ENCODE measurements at places on chromosomes 7 and 10.

- peak; percentile 45 for DNase-seq
Measured at GRCh38 chr7:39589323-39590111, 23.3 kb downstream of the YAE1 start.

GRCh38 chr10:51770709-51771108 is 71.3 kb upstream of the CSTF2T start:
- no peak for DNase-seq

DNA sequence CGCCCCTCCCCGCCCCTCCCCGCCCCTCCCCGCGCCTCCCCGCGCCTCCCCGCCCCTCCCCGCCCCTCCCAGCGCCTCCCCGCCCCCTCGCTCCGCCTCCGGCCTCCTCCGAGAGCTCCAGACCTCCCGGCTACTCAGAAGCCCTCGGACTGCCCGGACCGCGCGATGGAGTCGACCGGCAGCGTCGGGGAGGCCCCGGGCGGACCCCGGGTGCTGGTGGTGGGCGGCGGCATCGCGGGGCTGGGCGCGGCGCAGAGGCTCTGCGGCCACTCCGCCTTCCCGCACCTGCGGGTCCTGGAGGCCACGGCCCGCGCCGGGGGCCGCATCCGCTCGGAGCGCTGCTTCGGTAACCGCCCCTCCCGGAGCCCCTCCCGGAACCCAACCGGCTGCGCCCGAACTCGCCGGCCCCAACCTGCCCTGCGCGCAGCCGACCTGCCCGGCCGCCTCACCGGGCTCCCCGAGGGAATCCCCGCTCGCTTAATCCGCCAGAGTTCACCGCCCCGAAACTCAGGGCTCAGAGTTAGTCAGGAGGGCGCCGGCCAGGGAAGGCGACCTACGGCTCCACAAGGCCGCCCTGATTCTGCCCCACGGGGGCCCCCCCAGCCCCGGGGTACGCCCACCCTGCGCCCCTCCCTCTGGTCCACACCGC is at the start of gene PAOX:
Gene PAOX (plus strand): TSS at position 111 of the 649 bp plus-strand sequence. CDS start 55 bp downstream, at position 166.
- peak; percentile 47 for DNase-seq

GRCh38 chr7:46741938-46742540 is 821.0 kb upstream of the IGFBP3 start:
- DNase-seq: no peak

DNA sequence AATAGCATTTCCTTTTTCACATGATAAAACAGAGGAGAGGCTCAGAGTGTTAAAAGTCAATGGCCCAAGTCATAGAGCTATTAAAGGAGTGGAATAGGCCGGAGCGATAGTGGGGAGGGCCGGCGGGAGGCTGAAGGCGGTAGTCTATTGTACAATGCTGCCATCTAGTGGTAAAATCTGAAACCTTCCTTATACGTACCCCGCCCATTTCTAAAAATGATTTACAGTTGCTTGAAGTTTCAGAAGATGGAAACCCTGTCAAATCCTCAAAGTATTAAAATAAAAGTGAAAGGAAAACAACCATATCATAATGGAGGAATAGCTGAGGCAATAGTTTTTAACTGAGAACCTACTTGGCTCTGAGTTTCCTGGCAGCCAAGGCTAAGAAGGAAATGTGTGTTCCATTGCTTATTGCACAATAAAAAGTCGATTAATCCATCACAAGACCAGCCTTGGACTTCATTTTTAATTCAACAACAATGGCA is 209.1 kb downstream of the CCSER2 start:
- no peak for DNase-seq

DNA sequence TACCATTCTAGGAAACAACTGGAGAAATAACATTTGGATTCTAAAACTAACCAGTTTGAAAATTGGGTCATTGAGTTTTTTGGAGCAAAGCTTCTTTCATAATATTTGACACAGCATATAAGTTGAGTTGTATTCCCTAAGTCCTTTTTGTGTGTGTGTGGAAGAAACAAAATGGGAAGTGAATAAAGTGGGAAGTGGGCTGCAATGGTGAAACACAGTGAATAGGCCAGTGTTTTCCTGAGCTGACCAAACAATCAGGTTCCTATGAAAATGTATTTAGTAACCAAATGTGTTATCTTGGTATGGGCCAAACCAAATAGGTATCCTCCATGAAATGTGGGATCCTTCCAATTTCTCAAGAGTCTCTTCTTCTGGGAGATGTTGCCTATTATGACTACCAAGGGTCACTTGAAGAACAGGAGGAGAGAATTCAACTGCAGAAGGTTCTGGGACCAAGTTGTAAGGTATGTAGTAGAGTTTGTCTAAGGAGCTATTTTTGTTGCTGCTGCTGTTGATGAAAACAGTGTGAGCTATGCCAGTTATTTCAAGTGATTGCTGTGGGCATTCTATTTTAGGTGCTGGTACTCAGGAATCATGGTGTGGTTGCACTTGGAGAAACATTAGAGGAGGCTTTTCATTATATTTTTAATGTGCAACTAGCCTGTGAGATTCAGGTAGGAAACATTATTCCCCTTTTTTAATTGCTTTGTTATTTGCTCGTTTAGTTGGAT is 88.3 kb upstream of the MXI1 start:
- DNase-seq: no peak

DNA sequence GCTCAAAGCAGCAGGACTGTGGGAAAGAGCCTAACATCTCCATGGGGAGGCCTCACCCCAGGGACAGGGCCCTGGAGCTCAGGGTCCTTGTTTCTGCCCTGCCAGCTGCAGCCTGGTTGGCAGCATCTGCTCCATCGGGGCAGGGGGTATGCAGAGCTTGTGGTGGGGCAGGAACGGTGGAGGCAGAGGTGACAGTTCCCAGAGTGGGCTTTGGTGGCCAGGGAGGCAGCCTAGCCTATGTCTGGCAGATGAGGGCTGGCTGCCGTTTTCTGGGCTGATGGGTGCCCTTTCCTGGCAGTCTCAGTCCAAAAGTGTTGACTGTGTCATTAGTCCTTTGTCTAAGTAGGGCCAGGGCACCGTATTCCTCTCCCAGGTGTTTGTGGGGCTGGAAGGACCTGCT is 12.2 kb upstream of the AHCYL2 start:
- no peak for DNase-seq

DNA sequence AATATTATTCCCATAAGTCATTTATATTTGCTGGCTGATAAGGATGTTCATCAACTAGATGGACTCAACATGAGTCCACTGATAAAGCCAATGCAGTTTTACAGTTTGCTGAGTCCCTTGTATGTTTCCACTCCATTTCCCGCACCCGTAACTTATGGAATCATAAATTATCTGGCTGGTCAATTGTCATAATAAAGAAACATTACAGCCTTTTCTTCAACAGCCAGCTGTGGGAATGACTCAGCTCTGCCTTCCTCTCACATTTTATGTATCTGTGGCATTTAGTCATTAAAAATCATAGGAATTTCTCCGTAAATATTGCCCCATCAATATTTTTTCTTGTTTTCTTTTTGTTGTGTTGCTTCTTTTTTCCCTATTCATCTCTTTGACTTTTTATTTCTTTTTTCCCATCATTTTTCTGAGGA is 22.3 kb upstream of the TMEM26 start:
- no peak for DNase-seq

DNA sequence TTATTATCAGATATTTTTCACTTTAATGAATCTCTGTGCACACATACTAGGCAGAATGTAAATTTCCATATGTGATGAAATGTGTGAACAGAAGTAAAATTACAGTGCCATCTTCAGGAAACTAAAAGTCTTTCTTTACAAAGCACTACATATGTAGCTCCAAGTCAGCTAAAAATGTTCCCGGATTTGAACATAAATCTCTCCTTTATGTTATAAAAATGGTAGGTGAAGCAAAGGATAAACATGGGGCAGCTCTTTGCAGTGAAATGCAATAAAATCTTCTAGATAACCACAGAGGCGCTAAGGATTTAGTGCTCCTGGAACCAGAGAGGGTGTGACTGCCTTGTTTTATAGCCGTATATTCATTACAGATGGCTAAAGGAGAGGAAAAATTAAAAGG is 104.9 kb upstream of the C7orf33 start:
- no peak for DNase-seq

GRCh38 chr7:157970744-157971143 is 616.9 kb downstream of the PTPRN2 start:
- no peak for DNase-seq

DNA sequence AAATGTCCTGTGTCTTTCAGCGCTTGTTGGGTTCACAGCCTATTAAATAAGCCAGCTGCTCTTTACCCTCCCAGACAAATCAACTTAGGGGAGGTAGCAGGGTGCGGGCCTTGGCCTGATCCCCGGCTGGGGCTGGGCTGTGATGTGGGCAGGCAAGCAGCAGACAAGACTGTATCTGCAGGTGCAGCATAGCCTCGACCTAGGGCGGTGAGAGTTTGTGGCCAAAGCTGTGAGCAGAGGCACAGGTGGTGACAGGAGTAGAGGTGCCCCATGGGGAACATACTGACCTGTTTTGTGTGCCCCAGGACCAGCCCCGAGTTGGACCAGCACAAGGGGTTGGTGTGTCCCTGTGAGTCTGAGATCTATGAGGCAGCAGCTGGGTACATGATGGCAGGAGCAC is 885.4 kb downstream of the ZNF37A start:
- no peak for DNase-seq

DNA sequence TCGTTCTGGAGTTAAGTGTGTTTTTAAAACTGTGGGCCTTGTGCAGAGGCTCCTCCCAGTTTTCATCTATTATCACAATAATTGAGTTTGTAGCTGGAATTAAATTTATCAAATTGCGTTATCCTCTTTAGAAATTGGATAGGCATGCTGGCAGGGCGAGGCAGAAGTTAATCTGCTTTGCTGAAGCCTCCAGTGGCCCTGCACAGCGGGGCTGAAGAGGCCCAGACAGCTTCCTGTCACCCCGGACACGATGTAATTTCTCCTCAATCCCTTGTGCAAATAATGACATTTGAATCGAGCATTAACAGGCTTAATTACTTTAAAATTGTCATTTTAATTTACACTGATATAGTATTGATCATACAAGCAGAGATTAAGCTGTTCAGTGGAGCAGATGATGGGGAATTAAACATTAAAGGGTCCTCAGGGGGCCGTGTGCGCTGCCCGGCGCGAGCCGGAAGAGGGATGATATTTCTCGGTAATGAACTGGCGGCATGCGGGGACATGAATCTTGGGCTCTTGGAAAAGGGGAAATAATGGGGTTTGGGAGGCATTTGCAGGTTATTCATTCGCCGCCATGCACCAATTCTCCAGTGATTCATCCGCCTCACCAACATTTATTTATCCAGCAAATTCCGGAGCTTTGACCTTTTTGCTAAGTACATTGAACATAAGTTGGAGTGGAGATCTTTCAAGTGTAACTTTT is 118.5 kb downstream of the NKX6-2 start:
- DNase-seq: no peak

DNA sequence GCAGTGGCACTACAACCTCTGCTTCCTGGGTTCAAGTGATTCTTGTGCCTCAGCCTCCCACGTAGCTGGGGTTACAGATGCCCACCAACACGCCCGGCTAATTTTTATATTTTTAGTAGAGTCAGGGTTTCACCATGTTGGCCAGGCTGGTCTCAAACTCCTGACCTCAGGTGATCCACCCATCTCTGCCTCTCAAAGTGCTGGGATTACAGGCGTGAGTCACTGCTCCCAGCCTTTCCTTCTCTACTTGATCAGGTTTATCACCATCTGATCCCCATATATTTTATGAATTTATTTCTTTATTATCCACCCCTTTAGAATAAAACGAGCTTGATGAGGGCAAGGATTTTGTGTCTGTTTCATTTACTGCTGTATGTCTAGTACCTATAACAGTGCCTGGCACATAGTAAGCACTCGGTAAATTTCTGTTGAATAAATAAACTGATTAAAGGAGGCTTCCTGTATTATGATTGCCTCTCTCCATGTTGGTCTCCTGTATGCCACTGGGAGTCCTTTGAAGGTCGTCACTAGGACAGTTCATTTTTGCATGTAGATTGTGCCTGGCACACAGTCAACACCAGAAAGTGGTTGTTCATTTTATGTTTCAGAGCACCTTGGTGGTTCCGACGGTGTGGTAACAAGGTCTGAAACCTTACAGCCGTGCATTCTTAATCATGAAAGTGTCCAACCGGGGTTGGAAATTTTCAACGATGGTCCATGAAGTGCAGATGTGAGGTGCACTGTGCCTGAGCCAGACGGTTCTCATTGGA is 9.6 kb upstream of the EIF3A start:
- peak; percentile 60 for DNase-seq

DNA sequence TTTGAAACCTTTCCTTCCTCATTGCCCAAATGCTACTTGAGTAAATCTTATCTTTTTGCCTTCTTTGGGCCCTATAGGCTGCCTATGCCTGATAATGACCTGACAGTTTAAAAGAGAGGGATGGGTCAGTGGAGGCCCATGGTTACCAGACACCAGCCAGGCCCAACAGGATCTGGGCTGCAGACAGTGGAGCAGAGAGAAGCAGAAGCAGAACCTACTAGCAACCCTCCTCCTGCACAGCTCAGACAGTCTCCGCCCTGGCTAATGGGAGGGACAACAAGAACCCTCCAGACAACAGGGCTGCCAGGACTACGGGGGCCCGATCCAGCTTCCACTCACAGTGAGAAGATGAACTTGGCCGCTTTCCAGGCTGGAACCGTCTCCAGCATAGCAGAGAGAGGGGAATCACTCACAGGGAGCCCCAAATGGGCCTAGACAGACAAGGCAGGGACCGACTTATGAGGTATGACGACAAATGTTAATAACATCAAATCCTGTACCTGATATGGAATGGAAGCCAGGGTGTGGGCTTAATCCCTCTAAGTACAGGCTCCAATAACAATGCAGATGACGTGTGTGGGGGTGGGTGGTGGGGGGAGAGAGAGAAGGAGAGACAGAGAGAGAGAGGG is 31.7 kb upstream of the DGKI start:
- no peak for DNase-seq

DNA sequence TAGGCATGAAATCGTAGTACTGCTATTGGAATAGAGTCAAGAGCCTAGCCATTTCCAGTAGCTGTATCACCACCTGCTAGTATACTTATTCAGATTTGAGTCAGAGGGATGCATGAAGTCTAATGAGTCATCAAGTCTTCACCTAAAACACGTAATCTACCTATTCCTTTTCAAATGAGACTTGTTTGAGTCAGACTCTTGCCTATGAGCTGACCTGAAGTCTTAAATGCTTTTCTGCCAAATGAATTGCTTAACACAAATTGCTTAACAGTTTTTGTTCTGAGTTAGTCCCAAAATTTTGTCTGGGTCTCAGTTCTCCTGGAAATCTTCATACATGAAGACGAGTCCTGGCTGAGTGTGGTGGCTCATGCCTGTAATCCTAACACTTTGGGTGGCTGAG is 165.2 kb downstream of the GNAT3 start:
- no peak for DNase-seq

- no peak for DNase-seq
Measured at GRCh38 chr7:112877691-112878460, 87.7 kb upstream of the TMEM168 start.

GRCh38 chr7:151631953-151632749 is 112.5 kb upstream of the RHEB start:
- DNase-seq: peak; percentile 69

DNA sequence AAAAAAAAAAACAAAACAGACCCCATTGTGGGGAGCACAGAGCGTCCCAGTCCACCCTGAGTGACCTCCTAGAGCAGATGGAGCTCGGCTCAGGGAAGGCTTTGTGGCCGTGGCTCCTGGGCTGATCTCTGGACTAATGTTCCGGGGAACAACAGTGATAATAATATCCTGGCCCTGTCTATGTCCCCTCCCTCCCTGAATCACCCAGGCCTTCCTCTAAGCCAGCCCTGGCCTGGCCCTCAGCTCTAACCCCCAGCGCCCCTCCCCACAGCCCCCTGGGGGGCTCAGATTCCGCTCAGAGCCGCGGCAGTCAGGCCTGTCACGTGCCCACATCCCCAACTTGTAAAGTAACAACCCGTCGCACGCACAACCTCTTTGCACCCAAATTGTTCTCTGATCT is 48.3 kb downstream of the MICALL2 start:
- DNase-seq: no peak

- DNase-seq: no peak
Measured at GRCh38 chr10:103757531-103758293, 97.7 kb downstream of the SH3PXD2A start.

All from T-cell (primary cell).